IPS DF 6.9 (cell line): ENCODE measurements at places on chromosomes 1 and 21.

GRCh38 chr1:95685081-95685480, 451.1 kb downstream of the RWDD3 start:
- no peaks in the 10 kb centered on the region; the same call in 1 of the 2 replicates for H3K4me1 ChIP-seq
- H3K36me3 ChIP-seq = no peaks in the 10 kb centered on the region
- no peaks in the 10 kb centered on the region for H3K27me3 ChIP-seq

GRCh38 chr1:119920104-119920968, 24.0 kb upstream of the ADAM30 start:
- H3K4me1 ChIP-seq = no peaks in the 10 kb centered on the region
- H3K27ac ChIP-seq = no peak overlapping the region
- no peak for DNase-seq
- peaks cover 19% of the 10 kb centered on the region for H3K36me3 ChIP-seq
- H3K4me3 ChIP-seq = no peak overlapping the region

DNA sequence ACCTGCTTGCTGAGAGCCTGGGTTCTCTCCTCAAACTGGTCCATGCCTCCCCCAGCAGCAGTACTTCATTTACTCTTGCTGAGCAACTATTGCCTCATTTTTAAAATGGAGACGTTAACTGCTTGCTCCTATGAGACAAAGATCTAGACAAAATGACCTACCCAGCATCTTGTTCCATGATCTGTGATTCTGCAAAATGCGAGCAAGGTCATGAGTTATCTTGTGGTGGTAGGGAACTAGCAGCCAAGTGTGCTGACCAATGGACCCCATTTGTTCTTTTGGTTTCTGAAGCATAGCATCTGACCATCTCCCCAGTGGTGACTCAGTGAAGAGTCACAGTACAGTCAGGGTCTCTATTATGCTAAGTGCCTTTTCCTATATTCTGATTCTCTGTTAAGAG, 40.4 kb downstream of the TBX15 start:
- no peaks in the 10 kb centered on the region for H3K36me3 ChIP-seq
- no peaks in the 10 kb centered on the region for H3K27me3 ChIP-seq
- no peak overlapping the region for H3K27ac ChIP-seq

DNA sequence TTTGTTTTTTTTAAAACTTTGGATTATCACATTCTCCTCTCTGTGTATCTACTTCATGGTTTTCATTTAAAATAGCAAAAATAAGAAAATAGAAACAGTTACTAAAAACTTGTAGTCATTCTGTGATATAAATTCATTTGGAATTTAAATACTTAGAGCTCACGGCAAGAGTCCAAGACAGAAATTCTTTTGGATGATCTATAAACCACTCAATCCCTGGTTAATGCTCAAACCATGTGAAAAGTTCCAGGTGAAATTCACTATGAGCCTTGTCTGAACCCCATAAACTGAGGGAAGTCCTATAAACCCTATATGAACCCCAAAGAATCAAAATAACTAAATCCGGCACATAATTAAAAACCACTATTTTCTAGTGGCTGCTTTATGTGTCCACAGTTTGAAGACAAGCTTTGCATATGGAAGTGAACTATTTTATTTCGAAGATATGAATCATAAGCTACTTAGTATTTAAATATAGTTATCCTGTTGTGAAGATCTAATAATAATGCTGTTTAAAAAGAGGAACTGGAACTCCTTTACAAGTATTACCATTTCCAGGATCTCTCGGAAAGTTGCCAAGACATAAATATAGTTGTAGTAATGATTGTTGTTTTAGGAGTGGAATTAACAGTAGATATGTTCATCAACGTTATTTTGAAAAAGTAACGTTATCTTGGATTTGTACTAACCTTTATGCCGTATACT, 163.5 kb downstream of the NFIA start:
- H3K27me3 ChIP-seq = no peaks in the 10 kb centered on the region
- H3K4me1 ChIP-seq = peaks cover 1% of the 10 kb centered on the region; the same call in 1 of the 2 replicates
- DNase-seq = no peak

DNA sequence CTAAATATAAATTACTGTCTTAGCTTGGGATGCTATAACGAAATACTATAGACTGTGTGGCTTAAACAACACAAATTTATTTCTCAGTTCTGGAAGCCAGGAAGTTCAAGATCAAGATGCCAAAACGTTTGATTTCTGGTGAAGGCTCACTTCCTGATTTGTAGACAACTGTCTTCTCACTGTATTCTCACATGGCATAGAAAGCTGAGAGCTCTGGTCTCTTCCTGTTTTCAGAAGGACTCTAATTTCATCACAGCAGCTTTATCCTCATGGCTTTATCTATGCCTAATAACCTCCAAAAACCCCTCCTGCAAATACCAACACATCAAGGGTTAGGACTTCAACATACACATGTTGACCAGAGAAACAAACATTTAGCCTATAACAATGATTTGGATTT, 1795.5 kb downstream of the MRPL39 start:
- no peak overlapping the region for H3K27ac ChIP-seq
- no peak for DNase-seq
- no peaks in the 10 kb centered on the region for H3K27me3 ChIP-seq
- no peak overlapping the region for H3K4me3 ChIP-seq

DNA sequence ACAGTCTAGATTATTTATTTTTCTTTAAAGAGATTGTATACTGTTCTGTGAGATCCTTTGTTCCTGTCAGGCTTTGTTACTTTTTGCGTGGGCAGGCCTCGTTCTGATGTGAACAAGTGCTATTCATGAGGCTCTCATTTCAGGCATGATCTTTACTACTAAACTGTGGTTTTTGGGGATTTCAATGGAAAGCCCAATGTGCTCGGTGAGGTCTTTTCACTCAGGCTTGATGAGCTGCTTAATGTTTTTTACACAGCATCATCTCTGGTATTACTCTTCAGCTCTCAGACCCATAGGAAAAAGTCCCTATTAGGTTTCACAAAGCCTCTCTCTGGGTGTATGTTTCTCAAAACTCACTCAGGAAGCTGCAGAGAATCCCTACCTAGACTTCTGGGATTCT, 419.4 kb downstream of the GPATCH2 start:
- no peaks in the 10 kb centered on the region for H3K27me3 ChIP-seq
- no peak overlapping the region for H3K4me3 ChIP-seq
- no peaks in the 10 kb centered on the region for H3K36me3 ChIP-seq
- H3K27ac ChIP-seq = no peak overlapping the region
- no peaks in the 10 kb centered on the region for H3K4me1 ChIP-seq

DNA sequence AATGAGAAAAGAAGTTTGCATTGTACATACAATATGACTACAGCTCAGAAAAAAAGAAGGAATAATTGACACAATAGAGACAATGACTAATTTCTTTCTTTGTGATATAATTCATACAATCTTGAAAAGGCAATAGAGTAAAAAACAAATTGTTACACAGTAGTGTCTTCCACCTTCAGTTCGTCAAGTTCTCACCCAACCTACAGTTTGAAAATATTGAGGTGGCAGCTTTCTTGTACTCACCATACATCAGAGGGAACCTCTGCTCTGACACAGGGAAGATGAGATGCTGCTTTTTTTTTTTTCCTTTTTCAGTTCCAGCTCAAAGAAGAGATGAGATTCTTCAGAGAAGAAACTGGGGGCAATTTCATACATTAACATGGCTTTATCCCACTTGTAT, 173.2 kb downstream of the ATP6V1G3 start:
- DNase-seq = no peak
- no peaks in the 10 kb centered on the region for H3K36me3 ChIP-seq
- no peaks in the 10 kb centered on the region for H3K4me1 ChIP-seq

- DNase-seq = peak; percentile 37
- no peak overlapping the region for H3K4me3 ChIP-seq
- no peak overlapping the region for H3K27ac ChIP-seq
- H3K36me3 ChIP-seq = no peaks in the 10 kb centered on the region
- no peaks in the 10 kb centered on the region for H3K27me3 ChIP-seq
These were observed 73.9 kb upstream of the VTCN1 start for GRCh38 chr1:117284399-117285215.

DNA sequence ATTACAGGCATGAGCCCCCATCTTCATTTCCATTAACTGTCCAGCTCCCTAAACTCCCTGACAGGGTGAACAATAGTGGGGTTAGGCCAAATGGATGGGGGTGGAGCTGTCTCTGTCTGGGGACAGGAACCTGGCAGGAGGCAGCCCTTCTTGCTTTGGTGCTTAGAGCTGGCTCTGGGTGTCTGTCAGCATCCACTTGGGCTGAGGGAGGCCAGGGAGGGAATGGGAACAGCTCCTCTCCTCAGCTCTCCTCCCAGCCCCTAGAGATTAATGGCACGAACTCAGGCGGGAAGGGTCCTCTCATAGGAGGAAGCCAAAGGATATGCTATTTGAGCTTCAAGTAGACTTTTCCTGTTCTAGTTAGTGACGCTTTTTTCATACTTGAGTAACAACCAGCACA, 11.1 kb upstream of the ETV3L start:
- H3K4me3 ChIP-seq = no peak overlapping the region
- no peaks in the 10 kb centered on the region for H3K27me3 ChIP-seq
- DNase-seq = no peak
- peaks cover 21% of the 10 kb centered on the region for H3K4me1 ChIP-seq
- H3K36me3 ChIP-seq = no peaks in the 10 kb centered on the region

GRCh38 chr1:942864-943533, 16.1 kb downstream of the NOC2L start:
- peak overlapping the region; percentile 36; the same call in 1 of the 2 replicates for H3K4me3 ChIP-seq
- DNase-seq = no peak

DNA sequence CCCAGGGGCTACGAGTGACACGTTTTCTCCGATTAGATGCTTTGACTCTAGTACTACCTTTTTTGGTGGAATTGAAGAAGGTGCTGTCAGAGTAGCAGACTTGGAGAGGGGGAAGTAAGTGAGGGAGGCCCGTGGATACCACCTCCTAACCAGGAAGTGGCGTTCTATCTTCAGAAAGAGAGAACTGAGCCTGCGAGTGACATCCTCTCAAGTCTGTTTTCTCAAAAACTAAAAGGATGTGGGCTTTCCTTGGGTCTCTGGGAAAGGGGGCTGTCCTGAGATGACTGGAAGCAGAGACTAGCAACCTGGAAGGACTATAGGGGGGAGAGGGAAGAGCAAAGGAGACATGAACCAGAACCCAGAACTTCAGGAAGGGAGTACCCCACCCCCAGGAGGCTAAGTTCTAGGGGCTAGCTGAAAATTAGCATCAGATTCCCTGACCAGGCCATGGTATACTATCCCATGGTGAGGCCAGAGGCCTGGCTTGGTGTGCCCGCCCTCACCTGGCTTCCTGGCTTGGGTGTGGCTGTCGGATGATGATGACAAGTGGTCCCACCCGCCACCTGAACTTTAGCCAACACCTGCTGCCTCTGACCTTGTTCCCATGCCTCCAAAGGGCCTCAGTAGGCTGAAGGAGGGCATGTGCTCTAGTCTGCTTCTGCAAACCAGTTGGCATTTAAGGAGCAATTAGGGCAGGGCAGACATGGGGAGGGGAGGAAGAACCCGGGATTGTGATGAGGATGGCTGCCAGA, 49.1 kb downstream of the ATP2B4 start:
- no peak overlapping the region for H3K4me3 ChIP-seq
- H3K36me3 ChIP-seq = no peaks in the 10 kb centered on the region
- H3K4me1 ChIP-seq = peaks cover 6% of the 10 kb centered on the region; the same call in 1 of the 2 replicates
- no peaks in the 10 kb centered on the region for H3K27me3 ChIP-seq
- DNase-seq = no peak

GRCh38 chr1:216604771-216605170, 118.5 kb downstream of the ESRRG start:
- DNase-seq = no peak
- H3K36me3 ChIP-seq = no peaks in the 10 kb centered on the region
- peaks cover 2% of the 10 kb centered on the region; the same call in 1 of the 2 replicates for H3K4me1 ChIP-seq
- H3K27ac ChIP-seq = no peak overlapping the region

GRCh38 chr1:115179397-115180079, 90.2 kb upstream of the TSPAN2 start:
- H3K27me3 ChIP-seq = no peaks in the 10 kb centered on the region
- no peak overlapping the region for H3K4me3 ChIP-seq
- DNase-seq = no peak

- H3K27me3 ChIP-seq = no peaks in the 10 kb centered on the region
- no peak overlapping the region for H3K27ac ChIP-seq
- no peak overlapping the region for H3K4me3 ChIP-seq
- no peak for DNase-seq
- peaks cover 19% of the 10 kb centered on the region for H3K36me3 ChIP-seq
- H3K4me1 ChIP-seq = no peaks in the 10 kb centered on the region
These were observed 9.8 kb downstream of the ATP13A2 start for GRCh38 chr1:17001760-17002523.

GRCh38 chr1:2503554-2504224, 22.7 kb downstream of the PANK4 start:
- no peaks in the 10 kb centered on the region for H3K27me3 ChIP-seq
- H3K27ac ChIP-seq = no peak overlapping the region
- H3K36me3 ChIP-seq = peaks cover 2% of the 10 kb centered on the region
- no peaks in the 10 kb centered on the region for H3K4me1 ChIP-seq

DNA sequence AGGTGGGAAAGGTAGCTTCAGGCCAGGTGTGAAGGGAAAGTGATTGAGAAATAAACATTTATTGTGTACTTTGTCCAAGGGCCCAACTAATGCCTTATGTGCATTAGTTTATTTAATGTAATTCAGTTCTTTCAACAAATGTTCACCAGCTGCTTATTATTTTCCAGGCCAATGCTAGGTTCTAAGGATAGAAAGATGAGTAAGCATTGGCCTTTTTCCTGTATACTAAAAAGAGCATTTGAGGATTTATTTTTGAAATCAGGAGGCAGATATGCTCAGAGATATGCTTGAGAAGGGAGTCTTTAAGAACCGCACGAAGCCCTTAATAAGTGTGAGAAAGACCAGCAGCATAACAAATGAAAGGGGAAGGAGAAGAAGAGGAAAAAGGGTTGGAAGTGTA, 32.0 kb downstream of the CLCA1 start:
- peaks cover 4% of the 10 kb centered on the region; the same call in 1 of the 2 replicates for H3K4me1 ChIP-seq
- no peaks in the 10 kb centered on the region for H3K36me3 ChIP-seq
- H3K27me3 ChIP-seq = no peaks in the 10 kb centered on the region
- H3K27ac ChIP-seq = no peak overlapping the region
